ENCODE measurements at places on chromosomes 6 and 20. TPM values are rescaled to one million over a fixed set of nuclear protein-coding genes. Genes with fewer than 3 reads are reported as not detected.

DNA sequence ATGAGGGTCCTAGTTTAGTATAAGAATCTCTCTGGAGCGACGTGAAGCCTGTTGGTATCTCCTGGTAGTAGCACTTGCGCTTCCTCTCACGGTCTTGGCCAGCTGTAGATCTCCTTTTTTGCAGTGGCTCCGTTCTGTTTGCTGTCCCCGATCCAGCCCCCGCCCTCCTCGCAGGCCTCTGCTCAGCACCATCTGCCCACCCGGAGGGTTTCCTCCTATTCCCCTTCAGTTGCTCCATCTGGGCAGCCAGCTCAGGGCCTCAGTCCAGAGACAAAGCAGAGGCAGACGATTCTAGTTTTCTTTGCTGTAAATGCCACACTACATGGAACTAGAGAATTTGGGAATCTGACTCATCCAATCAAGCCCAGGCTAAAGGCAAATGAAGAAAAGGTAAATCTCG lies 126.6 kb downstream of the TIAM2 start:
- peak; percentile 60 for DNase-seq

DNA sequence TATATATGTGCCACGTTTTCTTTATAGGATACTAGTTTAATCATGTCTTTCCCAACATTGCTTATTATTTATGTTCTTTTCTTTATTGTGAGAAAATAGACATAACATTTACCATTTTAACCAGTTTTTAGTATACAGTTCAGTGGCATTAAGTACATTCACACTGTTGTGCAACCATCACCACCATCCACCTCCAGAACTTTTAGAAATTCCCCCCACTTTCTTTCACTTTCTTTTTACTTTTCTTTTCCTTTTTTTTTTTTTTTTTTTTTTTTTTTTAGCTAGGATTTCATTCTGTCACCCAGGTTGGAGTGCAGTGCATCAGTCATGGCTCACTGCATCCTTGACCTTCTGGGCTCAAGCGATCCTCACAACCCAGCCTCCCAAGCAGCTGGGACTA lies 18.5 kb downstream of the RBCK1 start:
- no peak for DNase-seq

The CD40 gene
- total RNA-seq: not detected

DNA sequence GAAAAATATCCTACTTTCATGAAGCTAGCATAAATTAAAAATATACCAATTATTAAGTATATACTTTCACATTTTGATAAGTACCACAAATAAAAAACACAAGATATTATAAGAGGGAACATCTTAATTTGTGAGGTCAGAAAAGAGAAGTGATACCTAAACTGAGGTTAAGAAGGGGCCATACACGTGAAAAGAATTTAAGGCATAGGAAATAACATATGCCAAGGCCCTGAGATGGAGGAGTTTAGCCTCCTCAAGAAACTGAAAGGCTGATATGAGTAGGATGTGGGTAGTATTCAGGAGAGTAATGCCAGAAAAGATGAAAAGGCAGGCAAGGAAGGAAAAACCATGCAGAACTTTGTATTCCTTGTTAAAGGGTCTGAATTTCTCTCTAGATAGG lies 116.6 kb upstream of the HTR1E start:
- DNase-seq: no peak

The LGSN gene
- total RNA-seq: not detected

The C20orf144 gene
- total RNA-seq: not detected

The BAG2 gene
- 48.7 TPM for total RNA-seq

The PCK1 gene
- 0.43 TPM for total RNA-seq

DNA sequence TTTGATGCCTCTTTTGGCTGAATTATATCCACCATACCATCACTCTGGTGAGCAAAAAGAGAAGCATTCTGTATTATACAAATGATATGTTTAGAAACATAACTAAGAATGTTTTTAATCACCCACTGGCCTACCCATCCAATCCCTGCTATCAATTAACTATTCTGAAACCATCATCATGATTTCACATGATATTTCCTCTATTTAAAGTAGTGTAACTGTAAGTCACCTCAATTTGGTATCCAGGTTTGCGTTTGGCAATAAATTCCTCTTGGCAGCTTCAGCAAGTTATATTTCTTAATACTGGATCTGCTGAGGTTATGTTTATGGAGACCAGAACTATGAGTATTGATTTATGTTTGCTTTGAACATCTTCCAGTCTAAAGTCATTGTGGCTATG lies 332.1 kb downstream of the UTRN start:
- DNase-seq: no peak

The CRIP3 gene
- 0.92 TPM for total RNA-seq

- DNase-seq: peak; percentile 28
Measured at GRCh38 chr20:48282591-48283228, 497.4 kb upstream of the SULF2 start.

- DNase-seq: peak; percentile 20
Measured at GRCh38 chr6:170480050-170480692, 72.9 kb downstream of the PSMB1 start.

DNA sequence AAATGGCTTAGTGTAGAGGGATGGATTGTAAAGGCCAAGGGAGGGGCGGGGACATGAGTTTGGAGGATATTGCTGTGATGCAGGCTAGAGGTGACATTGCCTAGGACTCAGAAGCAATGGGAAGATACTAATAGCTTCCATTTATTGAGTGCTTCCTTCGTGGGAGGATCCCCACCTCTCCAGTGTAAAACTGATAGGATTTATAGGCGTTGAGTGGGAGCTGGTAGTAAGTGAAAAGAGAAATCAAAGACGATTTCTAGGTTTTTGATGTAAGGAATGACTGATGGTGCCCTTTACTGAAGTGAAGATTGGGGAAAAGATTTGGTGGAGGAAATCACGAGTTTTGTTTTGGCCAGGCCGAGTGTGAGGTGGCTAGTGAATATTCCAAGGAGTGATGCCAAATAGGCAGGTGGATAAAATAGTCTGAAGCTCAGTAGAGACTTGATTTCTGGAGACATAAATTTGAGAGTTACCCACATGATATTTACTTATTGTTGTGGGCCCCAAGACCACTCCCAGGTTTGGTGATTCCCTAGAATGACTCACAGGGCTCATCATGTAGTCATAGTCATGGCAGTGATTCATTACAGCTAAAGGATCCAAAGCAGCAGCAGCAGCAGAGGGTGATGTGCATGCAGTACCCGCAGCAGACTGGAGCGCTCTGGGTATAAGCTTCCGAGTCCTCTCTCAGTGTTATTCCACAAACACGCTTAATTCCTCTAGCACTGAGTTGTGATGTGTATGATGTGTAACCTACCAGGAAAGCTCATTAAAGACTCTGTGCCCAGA lies 10.2 kb downstream of the RPRD1B start:
- DNase-seq: no peak

DNA sequence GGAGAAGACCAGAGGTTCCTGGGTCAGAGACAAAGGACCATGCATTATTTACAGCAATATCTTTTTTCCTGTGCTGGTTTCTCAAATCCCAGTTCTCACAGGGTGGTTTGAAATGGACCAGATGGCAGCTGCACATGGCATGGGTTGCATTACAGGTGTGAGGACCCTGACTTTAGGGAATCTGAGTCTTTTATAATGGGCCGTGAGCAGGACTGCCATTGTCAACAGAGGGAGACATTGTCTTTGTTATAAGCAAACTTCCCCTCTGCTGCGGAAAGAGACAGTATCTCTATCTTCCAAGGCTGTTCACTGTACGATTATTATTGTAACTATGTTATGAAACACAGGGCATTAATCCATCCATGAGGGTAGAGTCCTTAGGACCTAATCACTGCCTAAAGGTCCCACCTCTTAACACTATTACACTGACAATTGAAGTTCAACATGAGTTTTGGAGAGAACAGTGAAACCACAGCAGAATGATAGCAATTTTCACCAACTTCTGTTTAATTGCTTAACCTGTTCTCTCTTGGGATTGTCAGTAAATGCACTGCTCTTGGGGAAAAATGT lies 156.1 kb upstream of the AGPAT4 start:
- DNase-seq: no peak

GRCh38 chr20:24227600-24227999 lies 239.0 kb upstream of the GGTLC1 start:
- DNase-seq: no peak

DNA sequence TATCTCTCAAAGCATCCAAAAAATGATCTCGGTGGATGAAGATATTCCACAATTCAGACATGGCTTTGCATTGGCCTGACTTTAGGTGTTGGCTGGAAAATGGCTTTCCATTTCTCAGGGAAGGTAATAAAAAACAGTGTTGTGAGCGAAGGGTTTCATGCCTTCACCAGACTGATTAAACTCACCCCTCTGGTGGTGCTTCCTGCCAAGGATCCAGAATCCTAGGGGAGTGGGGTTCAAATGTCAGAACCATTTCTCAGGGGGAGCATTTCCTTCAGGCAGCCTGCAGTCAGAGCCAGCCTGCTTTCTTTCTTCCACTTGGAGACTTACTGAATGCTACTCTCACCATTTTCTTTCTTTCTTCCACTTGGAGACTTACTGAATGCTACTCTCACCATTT lies 45.7 kb upstream of the SMIM28 start:
- DNase-seq: no peak

DNA sequence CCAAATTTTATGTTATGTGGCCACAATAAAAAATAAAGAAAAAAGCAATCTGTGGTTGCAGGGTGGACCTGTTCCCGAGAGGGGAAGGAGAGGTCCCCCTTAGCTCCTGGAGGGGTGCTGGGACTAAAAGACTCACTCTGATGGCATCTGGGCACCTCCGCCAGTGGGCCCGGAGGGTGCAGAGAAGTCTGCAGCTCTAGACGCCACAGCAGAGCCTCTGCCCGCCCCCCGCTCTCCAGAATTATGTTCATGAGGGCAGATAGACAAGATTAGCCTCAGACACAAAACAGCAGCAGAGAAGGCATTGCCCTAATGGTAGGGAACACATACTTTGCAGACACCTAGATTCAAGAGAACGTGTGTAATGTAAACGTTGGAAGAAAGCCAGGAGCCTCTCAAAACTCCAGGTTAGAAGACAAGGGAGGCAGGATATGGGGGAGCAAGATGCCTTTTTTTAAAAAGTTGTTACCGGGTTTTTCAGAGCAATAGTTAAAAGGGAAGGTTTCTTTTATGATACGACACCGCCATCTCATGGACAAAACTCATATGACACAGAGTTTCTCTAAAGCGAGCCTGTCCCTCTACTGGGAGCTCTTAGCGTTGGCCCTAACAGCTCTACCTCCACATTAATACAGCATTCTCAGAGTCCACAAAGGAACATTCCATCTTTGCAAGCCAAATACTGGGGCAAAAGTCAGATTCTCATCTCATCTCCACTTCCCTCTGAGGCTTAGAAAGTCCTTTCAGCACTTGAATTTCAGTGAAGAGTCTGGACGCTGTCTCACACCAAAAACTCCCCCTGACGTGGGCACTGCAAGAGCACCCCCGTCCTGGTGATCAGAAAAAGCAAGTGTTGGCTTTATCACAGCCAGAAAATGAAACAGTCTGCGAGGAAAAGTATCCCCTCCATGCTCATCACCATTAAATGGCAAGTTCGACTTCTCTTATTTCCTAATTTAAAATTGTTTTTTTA lies 47.2 kb downstream of the FOXF2 start:
- DNase-seq: peak; percentile 88

GRCh38 chr6:35673755-35674154 lies 15.0 kb downstream of the FKBP5 start:
- DNase-seq: no peak

DNA sequence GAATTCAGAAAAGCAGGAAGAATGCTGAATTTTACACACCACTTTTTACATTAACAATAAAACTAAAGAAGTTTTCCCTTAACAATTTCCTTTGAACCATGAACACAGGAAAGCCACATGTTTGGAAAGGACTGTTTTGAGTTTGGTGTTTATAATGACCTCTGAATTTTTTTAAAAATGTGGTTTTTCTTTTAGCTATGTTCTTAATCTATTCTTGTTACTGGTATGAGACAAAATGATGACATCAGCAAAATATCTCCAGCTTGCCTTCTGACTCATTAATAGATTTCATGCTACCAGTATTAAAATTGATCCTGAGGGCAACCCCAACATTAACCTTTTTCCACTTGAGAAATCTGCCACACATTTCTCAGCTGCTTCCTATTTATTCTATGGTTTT lies 217.5 kb upstream of the THEMIS start:
- DNase-seq: no peak

The FRS3 gene
- total RNA-seq: 22.2 TPM

DNA sequence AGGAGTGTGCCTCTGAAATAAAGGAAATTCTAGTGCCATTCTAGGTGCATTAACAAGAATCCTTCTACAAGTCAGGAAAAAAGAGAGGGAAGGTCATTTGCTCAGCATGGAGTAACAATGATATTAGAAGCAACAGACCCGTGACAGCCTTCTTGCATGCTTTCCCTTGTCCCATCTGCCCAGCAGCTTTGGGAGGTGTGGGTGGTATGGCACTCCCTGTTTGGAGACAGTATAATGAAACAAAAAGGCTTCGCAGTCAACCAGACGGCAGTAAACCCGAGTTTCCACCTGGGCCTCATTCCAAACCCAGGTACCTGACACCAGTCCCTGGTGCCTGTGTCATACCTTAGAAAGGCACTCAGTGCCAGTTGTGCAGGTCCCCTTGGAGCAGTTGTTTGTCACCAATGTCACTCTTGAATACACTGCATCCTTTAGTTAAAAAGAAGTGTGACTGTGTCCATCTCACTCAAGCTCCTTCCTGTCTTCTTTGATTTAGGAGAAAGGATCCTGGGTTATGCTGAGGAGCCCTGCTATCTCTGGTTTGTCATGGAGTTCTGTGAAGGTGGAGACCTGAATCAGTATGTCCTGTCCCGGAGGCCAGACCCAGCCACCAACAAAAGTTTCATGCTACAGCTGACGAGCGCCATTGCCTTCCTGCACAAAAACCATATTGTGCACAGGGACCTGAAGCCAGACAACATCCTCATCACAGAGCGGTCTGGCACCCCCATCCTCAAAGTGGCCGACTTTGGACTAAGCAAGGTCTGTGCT lies 14.7 kb downstream of the STK35 start:
- no peak for DNase-seq

The SPAG4 gene
- not detected for total RNA-seq

DNA sequence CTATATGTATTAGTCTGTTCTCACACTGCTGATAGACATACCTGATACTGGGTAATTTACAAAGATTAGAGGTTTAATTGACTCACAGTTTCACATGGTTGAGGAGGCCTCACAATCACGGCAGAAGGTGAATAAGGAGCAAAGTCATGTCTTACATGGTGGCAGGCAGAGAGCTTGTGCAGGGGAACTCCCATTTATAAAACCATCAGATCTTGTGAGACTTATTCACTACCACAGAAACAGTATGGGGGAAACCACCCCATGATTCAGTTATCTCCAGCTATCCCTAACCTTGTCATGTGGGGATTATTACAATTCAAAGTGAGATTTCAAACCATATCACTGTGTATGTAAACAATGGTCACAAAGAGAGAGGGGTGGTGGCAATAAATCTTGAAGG lies 6.6 kb downstream of the CST8 start:
- no peak for DNase-seq

The WFDC12 gene
- total RNA-seq: not detected

The PTCHD4 gene
- 0.18 TPM for total RNA-seq

Measured in stomach (tissue), 19 donors.